A549 treated with DMSO at 1 μM for 4 hours (cell line): ENCODE measurements at places on chromosomes 5 and 9. TPM values are rescaled to one million over a fixed set of nuclear protein-coding genes. Genes with fewer than 3 reads are reported as not detected.

MXD3 gene
- total RNA-seq = 11.4 to 22.4 TPM (median 16.5 TPM) in 5 replicates

PTPN3 gene
- total RNA-seq = 13.5 to 18.5 TPM (median 16.0 TPM) in 5 replicates

ERCC6L2 gene
- total RNA-seq = 10.9 to 16.3 TPM (median 13.7 TPM) in 5 replicates

NELFB gene
- 44.5 to 62.3 TPM (median 53.7 TPM) in 5 replicates for total RNA-seq

RASGEF1C gene
- total RNA-seq = 0.07 to 0.18 TPM (median 0.14 TPM) in 4 of 5 replicates, not detected in the other

TXNDC15 gene
- 47.5 to 57.1 TPM (median 51.1 TPM) in 5 replicates for total RNA-seq

IFNA21 gene
- total RNA-seq = not detected in 5 replicates

CCDC152 gene
- total RNA-seq = not detected in 5 replicates

CNTRL gene
- total RNA-seq = 5.7 to 7.6 TPM (median 6.9 TPM) in 5 replicates

ASPN gene
- total RNA-seq = not detected in 5 replicates

ZNF608 gene
- 0.25 to 1.1 TPM (median 0.40 TPM) in 5 replicates for total RNA-seq

NUTM2G gene
- total RNA-seq = 0.03 TPM in 1 of 5 replicates, not detected in the others

NEUROG1 gene
- total RNA-seq = not detected in 5 replicates

GDF9 gene
- 0.20 to 0.32 TPM (median 0.27 TPM) in 5 replicates for total RNA-seq

NTNG2 gene
- 1.6 to 2.5 TPM (median 2.1 TPM) in 5 replicates for total RNA-seq

ZDHHC11 gene
- total RNA-seq = 11.1 to 22.4 TPM (median 18.3 TPM) in 5 replicates

GFI1B gene
- total RNA-seq = 0.06 to 0.15 TPM (median 0.06 TPM) in 3 of 5 replicates, not detected in the others

PCDHGA11 gene
- total RNA-seq = not detected in 5 replicates

PLPP7 gene
- 0.07 TPM in 1 of 5 replicates, not detected in the others for total RNA-seq

ZNF879 gene
- 0.39 to 0.85 TPM (median 0.62 TPM) in 5 replicates for total RNA-seq

PCDHGB3 gene
- total RNA-seq = 0.19 to 0.37 TPM (median 0.31 TPM) in 5 replicates

PCYOX1L gene
- 1.9 to 2.9 TPM (median 2.9 TPM) in 5 replicates for total RNA-seq

TMOD1 gene
- total RNA-seq = 3.0 to 3.4 TPM (median 3.3 TPM) in 5 replicates

PFN3 gene
- not detected in 5 replicates for total RNA-seq

DAB2IP gene
- 12.7 to 14.5 TPM (median 13.3 TPM) in 5 replicates for total RNA-seq

ELAVL2 gene
- total RNA-seq = 0.05 TPM in 1 of 5 replicates, not detected in the others

FRMD3 gene
- total RNA-seq = 1.5 to 2.7 TPM (median 2.1 TPM) in 5 replicates

NAIP gene
- total RNA-seq = 0.25 to 0.47 TPM (median 0.41 TPM) in 5 replicates

CDKN2A gene
- total RNA-seq = not detected in 5 replicates

DMRTA1 gene
- 0.94 to 1.2 TPM (median 1.1 TPM) in 5 replicates for total RNA-seq

LECT2 gene
- not detected in 5 replicates for total RNA-seq

ADRB2 gene
- 0.61 to 0.95 TPM (median 0.66 TPM) in 5 replicates for total RNA-seq

PDZD2 gene
- 0.05 to 0.84 TPM (median 0.15 TPM) in 5 replicates for total RNA-seq

CD72 gene
- total RNA-seq = 0.06 to 0.13 TPM (median 0.10 TPM) in 3 of 5 replicates, not detected in the others

SLC6A18 gene
- not detected in 5 replicates for total RNA-seq

ZNF883 gene
- total RNA-seq = 0.89 to 1.1 TPM (median 0.98 TPM) in 5 replicates

RBM27 gene
- total RNA-seq = 12.7 to 16.8 TPM (median 14.9 TPM) in 5 replicates

CCL27 gene
- total RNA-seq = 0.27 to 0.39 TPM (median 0.34 TPM) in 4 of 5 replicates, not detected in the other

SHC3 gene
- 0.38 to 0.71 TPM (median 0.50 TPM) in 5 replicates for total RNA-seq

GKAP1 gene
- total RNA-seq = 3.8 to 7.0 TPM (median 5.5 TPM) in 5 replicates

TMEM232 gene
- 0.24 TPM in 1 of 5 replicates, not detected in the others for total RNA-seq

WDR31 gene
- 1.0 to 1.5 TPM (median 1.4 TPM) in 5 replicates for total RNA-seq

ELL2 gene
- total RNA-seq = 11.3 to 18.1 TPM (median 12.5 TPM) in 5 replicates

AGTPBP1 gene
- total RNA-seq = 7.4 to 9.3 TPM (median 8.3 TPM) in 5 replicates

GCNT4 gene
- total RNA-seq = 0.38 to 0.58 TPM (median 0.54 TPM) in 5 replicates

SLC26A2 gene
- 23.0 to 36.5 TPM (median 29.5 TPM) in 5 replicates for total RNA-seq
